BJ (cell line): ENCODE measurements at places on chromosomes 2 and 18. TPM values are rescaled to one million over a fixed set of nuclear protein-coding genes. Genes with fewer than 3 reads are reported as not detected.

The KCNJ13 gene
- not detected in 2 replicates for polyA plus RNA-seq

The ATL2 gene
- 9.3 and 12.5 TPM in 2 replicates for polyA plus RNA-seq

The SUMO1 gene
- polyA plus RNA-seq = 48.0 and 103 TPM in 2 replicates

The IL36RN gene
- not detected in 2 replicates for polyA plus RNA-seq

The IL37 gene
- not detected in 2 replicates for polyA plus RNA-seq

The ASTL gene
- polyA plus RNA-seq = not detected in 2 replicates

The ANKRD29 gene
- polyA plus RNA-seq = 4.3 and 4.7 TPM in 2 replicates

The CCT7 gene
- 254 and 285 TPM in 2 replicates for polyA plus RNA-seq

The SLC1A4 gene
- polyA plus RNA-seq = 51.0 and 80.7 TPM in 2 replicates

The PLCD4 gene
- 1.0 and 1.1 TPM in 2 replicates for polyA plus RNA-seq

The CYP27A1 gene
- 17.2 and 26.8 TPM in 2 replicates for polyA plus RNA-seq

The ZEB2 gene
- 53.1 and 60.2 TPM in 2 replicates for polyA plus RNA-seq
